ENCODE measurements at places on chromosomes 11 and 22. TPM values are rescaled to one million over a fixed set of nuclear protein-coding genes. Genes with fewer than 3 reads are reported as not detected.

DNA sequence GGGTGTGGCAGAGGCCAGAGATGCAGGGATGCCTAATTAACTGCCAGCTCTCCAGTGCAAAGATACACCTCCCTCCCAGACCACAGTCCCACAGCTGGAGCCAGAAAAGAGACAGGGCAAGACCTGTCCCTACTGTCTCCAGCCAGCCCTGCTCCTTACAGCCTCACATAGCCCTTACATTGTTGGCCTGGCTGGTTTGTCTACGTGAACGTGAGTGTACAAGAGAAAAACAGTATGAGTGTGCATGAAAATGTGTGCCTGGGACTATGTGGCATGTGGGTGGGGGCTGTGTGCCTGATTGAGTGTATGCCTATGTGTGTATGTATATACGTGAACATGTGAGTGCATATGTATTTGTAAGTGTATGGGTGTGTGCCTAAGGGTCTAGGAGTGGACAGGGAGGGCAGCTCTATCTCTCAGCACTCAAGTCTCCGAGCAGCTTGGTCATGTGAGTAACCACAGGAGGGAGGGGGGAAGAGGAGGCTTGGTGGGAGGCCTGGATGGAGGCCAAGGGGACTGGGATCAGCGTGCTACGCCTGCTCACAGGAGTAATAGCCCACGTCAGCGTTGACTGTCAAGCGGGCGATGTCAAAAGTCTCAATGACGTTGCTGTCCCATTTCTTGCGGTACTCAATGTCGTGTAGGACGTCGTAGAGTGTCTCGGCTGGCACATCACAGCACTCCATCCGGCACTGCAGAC, 6.6 kb upstream of the ARAP1 start:
- DNase-seq: peak; percentile 74

Gene F2
- not detected for total RNA-seq

- DNase-seq: no peak
These were observed 18.8 kb downstream of the APOL4 start for GRCh38 chr22:36182857-36183256.

Gene NCAM1
- total RNA-seq: 3.4 TPM

GRCh38 chr11:116933961-116934360, 96.5 kb upstream of the APOA1 start:
- no peak for DNase-seq
